Fibroblast of the aortic adventitia (primary cell): ENCODE measurements at places on chromosomes 6 and 20.

DNA sequence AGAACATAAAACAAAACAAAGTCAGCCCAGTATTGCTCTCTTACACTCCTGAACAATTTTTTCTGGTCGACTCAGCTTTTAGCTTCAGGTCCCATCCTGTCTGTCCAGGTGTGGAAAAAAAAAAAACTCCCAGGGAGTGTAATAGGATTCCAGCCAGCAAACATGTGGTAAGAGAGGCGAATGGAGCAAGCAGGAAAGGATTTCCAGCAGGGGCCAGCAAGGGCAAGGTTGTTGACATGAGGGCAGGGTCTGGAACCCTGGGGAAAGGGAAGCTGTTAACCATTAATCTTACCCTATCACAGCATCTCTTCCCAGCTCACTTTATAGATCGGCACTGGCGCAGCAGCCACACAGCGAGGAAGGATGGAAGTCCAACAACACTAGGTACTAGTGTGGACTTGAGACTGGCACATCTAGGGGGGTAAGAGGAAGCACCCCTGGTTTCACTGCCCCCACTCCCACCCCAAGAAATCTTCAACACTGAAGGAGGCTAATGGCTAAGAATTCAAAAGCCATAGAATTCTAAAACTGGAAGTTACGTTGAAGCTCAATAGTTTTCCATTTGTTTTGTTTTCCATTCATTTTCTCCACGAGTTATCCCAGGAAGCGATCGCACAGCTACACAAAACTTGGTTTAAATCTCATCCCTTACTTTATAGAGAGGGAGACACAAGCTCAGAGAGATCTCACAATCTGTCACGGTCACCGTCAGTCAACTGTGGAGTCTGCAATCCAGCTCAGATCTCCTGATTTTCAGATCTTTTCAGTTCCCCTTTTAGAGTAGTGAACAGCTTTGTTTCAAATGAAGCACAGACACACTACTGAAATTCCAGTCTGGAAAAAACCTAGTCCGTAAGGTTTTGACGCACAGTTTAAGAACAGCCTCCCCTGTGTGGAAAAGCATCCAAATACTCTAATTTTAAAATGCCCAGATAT, 53.3 kb downstream of the SLC22A23 start:
- no peak for DNase-seq

DNA sequence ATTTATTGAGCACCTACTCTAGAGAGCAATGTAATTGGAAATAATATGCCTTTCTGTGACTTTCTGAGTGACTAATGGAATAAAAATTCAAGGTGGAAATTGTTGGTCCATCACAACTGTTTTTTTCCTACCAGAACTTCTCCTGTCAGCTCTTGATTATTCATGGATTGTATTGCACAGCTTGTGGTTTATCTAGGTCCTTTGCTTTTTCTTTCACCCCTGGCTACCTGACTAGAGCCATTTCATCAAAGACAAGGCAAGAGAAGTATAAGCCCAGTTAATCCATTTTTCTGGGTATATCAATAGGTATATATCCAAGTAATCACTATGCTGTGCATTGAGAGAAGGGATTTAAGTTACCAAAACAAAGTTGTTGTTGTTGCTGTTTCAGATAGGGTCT, 168.4 kb downstream of the MMS22L start:
- DNase-seq, result no peak

GRCh38 chr6:82908661-82909060, 157.0 kb downstream of the UBE3D start:
- DNase-seq, result no peak

DNA sequence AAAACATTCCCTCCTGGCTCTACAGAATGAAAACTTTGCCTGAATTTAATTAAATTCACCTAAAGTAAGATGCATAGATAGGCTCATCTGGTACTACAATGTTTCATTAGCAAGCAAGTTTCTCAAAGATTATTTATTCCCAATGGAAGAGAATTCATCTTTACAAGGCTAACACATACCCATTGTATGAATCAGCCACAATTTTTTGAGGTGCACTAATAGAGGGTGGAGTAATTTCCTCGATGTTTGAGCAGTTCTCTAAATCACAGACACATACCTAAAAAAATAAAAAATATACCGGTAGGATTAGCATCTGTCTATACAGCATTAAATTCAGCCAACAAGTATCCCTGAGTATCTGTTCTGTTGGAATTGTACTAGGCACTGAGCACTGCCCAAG, 32.7 kb downstream of the ROS1 start:
- DNase-seq, result no peak

DNA sequence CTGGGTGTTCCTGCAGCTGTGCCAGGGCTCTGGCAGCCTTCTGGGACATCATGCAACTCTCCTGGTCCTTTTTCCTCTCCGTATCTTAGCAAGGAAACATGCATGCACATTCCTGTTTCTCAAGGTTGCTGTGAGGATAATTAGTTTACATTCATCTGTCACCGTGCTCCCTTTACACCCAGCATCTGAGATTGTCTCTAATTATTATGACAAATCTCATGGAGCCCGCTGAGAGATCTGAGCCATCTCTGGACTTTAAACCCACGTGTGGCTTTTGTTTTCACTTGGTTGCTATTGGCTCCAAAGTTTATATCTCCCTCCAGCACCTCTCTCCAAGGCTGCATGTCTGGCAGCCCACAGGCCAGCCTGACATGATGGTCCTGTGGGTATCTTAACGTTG, 167.6 kb downstream of the UNC5CL start:
- no peak for DNase-seq

GRCh38 chr6:165854061-165854862, 191.2 kb upstream of the PDE10A start:
- DNase-seq, result no peak

GRCh38 chr6:47677381-47678100, 20.8 kb upstream of the ADGRF4 start:
- DNase-seq, result no peak

- peak; percentile 93 for DNase-seq
Observed at GRCh38 chr20:45890985-45891983, at the start of the genes CTSA and NEURL2. TSS of gene CTSA (plus strand) at chr20:45891335. CDS start at chr20:45891569, 234 bp downstream. TSS of gene NEURL2 (minus strand) at chr20:45891208. CDS start at chr20:45890991, 217 bp downstream.
